ENCODE measurements at places on chromosomes 6 and 20. TPM values are rescaled to one million over a fixed set of nuclear protein-coding genes. Genes with fewer than 3 reads are reported as not detected.

DNA sequence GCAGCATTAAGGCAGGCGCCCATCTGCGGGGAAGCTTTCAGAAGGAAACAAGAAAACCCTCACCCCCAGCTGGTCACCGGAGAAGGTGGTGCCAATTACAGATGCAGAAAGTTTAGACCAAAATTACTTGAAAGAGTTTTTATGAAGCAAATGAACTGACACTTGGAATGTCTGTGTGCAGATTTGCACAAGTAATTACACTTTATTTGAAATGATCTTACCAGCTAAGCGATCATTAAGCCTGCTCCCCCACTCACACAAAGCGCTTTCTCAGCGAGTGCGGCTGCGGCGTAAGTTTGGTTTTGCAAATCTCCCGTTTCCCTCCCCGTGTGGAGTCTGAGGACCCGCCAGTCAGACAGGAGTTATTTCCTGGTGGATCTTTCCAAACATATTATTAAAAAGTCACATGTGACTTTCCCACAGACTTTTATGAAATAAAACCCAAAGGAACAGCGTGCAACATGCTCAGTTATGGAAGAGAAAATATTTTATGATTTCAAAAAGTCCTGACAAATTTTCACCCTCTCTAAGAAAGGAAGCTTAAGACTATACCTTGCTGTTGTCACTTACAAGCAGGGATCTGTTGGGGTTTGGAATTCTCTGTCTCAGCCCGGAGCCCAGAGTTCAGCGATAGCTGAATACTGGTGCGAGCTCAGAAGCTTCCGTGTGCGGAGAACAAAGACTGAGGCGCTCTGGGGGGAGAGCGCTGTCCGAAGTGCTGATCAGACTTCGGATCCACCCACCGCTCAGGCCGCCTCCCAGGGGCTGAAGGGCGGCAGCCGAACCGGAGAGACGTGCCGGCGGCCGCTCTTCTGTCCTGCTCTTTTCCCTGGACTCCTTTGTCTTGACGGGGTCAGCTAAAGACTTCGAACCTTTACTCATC lies 2.7 kb upstream of the MYT1 start:
- DNase-seq, result peak; percentile 65

DNA sequence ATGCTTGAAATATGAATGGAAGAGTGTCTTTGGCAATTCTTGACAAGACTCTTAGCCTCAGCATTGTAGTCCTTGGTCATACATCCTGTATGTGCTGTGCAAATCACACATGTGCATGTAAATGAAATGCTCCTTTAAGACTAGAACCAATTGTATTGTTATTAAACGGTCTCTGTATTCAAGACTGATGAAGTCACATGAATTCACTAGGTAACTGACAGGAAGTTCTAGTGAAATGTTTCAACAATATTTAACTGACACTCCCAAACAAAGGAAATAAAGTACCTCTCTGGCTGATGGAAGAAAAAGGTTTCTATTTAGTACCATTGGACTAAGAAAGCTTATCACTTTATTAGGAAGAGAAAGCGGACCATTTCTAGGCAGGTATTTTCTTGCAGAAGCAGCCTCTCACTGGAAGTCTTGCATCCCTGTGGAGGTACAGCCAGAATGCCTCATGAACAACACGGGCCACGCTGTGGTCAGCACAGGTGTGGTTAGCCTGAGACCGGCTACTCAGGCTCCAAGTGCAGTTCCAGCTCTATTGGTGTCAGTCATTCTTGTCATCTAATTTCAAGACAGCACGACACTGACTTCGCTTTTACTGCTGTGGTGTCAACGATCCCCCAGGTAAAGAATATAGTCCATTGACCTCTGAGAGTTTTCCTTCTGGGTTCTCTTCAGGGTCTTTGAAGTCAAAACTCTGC lies 17.3 kb downstream of the PPP1R3G start:
- no peak for DNase-seq

DNA sequence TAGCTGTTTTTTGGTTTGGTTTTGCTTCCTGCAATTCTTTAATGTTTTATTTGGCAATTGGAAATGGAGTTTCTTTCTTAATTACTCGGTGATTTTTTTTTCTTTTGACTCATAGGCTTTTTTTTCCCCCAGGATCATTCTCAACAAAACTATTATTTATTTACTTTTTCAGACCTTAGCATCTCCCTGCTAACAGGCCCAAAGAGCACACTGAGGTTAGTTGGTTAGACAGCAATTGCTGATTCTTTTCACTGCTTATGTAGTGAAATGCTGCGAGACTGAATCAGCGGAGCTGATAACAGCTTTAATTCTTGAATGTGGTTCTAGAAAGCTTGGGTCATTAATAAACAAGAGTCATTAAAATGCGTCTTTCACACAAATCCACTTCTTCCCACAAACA lies 79.1 kb upstream of the ZFP64 start:
- DNase-seq, result no peak

DNA sequence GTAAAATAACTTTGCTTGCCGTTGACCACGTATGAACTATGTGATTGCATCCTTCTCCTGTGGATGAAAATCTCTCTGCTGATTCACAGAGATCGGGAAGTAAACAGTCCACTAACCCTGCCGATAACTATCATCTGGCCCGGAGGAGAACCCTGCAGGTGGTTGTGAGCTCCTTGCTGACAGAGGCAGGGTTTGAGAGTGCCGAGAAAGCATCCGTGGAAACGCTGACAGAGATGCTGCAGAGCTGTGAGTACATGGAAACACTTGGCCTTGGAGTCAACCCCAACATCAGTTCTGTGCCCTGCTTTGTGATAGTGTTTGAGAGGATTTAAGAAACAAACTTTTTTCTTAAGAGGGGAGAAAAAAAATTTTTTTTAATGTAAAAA lies 937 bp downstream of the TAF8 start:
- no peak for DNase-seq

DNA sequence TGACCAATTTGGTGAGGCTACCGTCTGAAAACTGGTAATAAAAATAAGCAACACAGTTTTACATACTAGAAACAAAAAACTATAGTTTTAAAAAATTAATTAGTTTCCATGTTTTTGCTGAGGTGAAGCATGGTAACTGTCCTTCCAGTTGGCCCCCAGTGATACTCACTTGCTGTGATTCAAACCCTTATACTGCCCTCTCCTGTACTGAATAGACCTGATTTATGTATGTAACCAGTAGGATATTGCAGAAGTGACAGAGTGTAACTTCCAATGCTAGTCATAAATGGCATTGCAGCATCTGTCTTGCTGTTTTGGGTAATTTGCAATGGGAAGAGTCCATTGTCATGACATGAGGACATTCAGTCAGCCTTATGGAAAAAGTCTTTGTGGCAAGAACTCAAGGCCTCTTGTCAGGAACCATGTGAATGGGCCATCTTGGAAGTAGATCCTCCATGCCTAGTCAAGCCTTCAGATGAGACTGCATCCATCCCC lies 8.9 kb upstream of the CHD6 start:
- DNase-seq, result no peak

DNA sequence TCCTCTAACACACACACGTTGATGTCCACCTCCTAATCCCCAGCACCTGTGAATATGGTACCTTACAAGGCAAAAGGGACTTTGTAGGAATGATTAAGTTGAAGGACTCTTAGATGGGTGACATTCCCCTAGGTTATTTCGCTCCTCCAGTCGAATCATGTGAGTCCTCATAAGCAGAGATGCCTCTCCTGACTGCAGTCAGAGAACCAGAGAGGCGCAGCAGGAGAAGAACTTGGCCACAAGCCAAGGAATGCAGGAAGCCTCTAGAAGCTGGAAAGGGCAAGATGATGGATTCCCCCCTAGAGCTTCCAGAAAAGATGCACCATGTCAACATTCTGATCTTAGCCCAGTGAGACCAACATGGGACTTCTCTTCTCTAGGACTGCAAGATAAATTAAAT lies 133.1 kb upstream of the PTPRT start:
- peak; percentile 6 for DNase-seq

DNA sequence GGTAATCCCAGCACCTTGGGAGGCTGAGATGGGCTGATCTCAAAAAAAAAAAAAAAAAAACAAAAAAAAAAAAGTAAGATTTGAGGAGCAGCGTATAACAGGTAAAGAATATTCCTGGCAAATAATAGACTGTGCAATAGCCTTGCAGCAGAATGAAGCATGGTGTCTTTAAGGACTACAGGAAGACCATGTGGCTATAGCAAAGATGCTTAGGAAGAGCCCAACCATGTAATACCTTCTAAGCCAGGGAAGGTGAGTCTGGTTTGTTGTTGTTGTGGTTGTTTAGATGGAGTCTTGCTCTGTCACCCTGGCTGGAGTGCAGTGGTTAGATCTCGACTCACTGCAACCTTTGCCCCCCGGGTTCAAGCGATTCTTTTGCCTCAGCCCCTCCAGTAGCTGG lies 14.3 kb upstream of the RBM39 start:
- no peak for DNase-seq

GRCh38 chr6:25173246-25173645 lies 105.9 kb upstream of the CARMIL1 start:
- no peak for DNase-seq

DNA sequence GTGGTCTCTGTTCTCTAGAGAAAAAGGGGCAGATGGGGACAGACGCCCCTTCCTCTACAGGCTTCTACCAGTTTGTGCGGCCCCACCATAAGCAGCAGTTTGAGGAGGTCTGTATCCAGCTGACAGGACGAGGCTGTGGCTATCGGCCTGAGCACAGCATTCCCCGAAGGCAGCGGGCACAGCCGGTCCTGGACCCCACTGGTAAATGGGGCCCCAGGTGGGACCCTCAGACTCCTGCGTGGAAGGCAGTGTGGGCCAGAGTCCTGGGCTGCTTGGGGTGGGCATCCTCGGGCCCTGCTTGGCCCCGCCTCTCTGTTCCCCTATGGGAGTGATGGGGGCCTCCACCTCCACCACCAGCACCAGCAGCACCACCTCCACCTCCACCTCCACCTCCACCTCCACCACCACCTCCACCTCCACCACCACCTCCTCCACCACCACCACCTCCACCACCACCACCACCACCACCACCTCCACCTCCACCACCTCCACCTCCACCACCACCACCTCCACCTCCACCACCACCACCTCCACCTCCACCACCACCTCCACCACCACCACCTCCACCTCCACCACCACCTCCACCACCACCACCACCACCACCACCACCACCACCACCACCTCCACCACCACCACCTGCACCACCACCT lies 3.2 kb upstream of the TNFRSF6B start:
- no peak for DNase-seq

GRCh38 chr6:10381133-10381829 lies 33.6 kb downstream of the TFAP2A start:
- peak; percentile 25 for DNase-seq

- no peak for DNase-seq
Measured at GRCh38 chr6:111464184-111464583, 18.8 kb downstream of the REV3L start.

DNA sequence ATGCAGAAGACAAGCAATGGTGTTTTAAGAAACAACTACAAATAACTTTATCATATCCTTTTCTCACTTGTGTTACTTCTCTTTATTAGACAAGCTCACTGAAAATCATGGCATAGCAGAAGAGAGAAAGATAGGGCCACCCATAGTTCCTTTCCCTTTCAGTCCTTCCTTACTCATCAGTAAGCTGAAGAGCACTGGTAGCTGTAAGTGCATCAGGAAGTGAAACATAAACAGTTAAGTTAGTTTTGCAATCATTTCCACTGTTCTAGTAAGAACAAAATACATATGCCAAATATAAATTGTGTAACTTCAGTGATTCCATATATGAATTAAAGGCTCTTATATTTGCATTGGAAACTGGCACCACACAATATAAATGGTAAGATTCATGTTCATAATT lies 220.1 kb downstream of the HACE1 start:
- no peak for DNase-seq

DNA sequence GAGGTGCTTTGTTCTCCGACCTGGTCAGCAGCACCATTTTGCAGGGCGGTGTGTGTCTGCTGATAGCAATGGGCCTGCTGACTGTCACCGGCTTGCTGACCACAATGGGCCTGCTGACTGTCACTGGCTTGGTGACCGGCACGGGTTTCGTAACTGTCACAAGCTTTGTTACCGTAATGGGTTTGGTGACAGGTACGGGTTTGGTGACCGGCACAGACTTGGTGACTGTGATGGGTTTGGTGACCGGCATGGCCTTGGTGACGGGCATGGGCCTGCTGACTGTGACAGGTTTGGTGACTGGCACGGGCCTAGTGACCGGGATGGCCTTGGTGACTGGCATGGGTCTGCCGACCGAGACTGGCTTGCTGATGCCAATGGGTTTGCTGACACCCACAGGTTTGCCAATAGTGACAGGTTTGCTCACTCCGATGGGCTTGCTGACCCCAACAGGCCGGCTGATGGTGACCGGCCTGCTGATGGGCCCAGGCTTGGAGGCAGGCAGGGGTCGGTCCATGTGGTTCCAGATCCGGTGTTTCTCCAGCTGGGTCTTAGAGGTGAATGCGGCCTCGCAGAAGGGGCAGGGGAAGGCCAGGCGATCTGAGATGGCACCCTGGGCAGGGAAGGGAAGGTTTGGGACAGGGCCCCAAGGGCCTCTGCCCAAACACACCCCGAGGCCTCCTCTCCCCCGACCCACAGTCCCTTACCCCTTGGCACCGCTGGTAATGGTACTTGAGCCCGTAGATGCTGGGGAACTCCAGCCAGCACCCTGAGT lies 3.4 kb downstream of the ZNF512B start:
- DNase-seq, result peak; percentile 2

DNA sequence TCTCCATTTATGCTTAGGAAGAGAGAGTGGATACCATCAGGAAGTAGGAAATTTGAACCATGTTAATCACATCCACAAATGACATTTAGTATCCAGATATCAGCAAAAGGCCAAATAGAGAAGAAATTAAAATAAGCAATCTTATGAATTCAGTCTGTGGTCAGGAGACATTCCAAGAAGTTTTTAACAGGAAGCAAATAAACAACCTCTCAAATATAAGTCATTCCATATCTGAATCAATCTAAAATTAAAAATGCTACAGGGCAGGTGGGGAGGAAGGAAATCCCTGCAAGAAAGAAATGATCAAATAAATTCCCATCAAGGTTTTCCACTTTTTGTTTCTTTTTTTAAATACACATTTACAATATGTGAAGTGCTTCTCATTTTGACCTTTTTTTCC lies 520.6 kb downstream of the LMBRD1 start:
- no peak for DNase-seq

- DNase-seq, result peak; percentile 39
Measured at GRCh38 chr6:11824986-11825385, 46.4 kb upstream of the ADTRP start.

The CST1 gene
- total RNA-seq, result not detected

The EBF4 gene
- 0.40 TPM for total RNA-seq

The SRSF12 gene
- 0.51 TPM for total RNA-seq

The FOXP4 gene
- total RNA-seq, result 3.0 TPM

The CENPQ gene
- total RNA-seq, result 21.5 TPM

The NQO2 gene
- total RNA-seq, result 17.5 TPM

The APOBEC2 gene
- not detected for total RNA-seq

The TTBK1 gene
- total RNA-seq, result not detected

The TMEM170B gene
- total RNA-seq, result 5.2 TPM

The PMEPA1 gene
- total RNA-seq, result 12.2 TPM

The PKIG gene
- 51.8 TPM for total RNA-seq
